Esophagus mucosa (tissue), 1 donor: ENCODE measurements at places on chromosomes 11 and 22.

- ATAC-seq: no peak
These were observed 1.2 kb downstream of the CARNS1 start for GRCh38 chr11:67416416-67417335.

DNA sequence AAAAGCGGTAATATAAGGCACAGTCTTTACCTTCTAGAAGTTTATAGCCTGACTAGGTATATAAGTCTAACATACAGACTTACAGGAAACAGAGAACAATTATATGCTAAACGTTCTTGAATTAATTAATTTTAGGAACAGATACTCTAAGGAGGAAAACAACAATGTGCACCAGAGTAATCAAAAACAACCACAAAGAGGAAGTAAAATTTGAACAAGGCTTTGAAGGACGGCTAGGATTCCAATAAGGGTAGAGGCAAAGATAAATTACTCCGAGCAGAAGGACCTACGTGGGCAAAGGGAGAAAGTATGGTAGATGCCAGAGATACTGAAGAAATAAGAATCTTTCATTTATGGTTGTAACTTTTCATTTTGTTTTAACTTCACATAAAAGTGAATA is 54.4 kb downstream of the ENTHD1 start:
- no peak for ATAC-seq

GRCh38 chr22:35835998-35836691 is 118.5 kb downstream of the APOL5 start:
- ATAC-seq: peak; percentile 52

DNA sequence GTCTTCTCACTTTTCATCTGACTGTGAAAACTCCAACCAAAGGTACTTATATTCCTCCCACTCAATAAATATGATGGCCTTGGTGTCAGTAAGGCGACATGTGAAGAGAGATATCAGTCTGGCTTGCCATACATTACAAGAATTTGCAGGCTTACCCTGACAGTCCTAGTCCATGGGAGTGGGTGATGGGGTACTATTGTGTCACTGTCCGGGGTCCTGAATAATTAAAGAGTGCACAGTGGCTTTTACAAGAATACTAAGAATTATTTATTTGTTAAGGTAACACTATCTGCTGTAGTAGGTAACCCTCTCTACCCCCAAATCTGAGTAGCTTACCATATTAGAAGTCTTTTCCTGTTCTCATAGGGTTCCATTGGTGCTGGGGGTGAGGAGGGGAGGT is 23.1 kb upstream of the IZUMO1R start:
- no peak for ATAC-seq

DNA sequence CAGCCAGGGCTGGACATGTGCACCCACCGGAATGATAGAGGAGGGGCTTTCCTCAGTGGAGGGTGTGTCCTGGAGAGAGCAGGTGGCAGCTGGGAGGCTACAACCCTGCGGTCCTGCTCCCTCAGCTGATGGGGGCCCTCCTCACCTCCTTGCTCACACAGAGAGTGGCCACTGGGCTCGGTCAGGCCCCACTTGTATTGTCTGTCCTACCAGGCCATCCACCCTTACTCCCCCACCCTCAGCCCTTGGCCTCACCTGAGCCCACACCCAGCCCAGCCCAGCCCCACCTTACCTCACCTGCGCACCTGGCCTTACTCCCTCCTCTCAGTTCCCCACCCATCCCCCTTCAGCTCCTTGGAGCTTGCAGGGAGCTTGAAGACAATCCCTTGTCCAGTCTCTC is 3.1 kb downstream of the TRPM5 start:
- ATAC-seq: no peak

DNA sequence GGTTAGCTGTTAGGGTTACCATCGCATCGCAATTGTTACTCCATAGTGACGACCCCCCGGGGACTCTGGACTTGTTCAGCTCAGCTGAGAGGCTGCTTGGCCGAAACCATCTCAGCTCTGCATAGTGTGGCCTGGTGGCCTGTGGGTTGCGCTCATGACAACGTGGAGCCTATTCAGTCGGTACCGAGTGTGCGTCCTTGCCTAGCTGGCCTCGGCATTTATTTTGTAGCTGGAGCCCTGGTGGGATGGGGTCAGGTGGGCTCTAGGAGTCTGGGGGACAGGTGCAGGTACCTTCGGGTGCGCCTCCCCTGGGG is 13.5 kb downstream of the LRP5 start:
- ATAC-seq: no peak

DNA sequence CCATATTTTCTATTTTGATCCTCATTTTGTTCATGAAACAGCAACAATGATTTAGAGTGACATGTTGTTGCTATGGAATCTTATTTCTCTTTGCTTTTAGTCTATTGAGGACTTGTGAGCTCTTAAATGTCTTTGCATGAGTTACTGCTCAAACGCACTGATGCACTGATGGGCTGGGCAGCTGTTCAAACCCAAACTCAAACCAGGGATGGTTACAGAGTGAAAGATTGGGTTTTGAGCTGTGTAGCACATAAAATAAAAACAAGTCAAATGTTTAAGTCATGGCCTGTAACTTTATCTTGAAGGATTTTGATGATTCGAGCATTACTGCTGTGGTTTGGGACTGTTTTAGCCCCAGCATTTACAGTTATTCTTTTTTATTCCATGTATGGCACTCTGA is 20.1 kb upstream of the NCAM1 start:
- ATAC-seq: no peak

DNA sequence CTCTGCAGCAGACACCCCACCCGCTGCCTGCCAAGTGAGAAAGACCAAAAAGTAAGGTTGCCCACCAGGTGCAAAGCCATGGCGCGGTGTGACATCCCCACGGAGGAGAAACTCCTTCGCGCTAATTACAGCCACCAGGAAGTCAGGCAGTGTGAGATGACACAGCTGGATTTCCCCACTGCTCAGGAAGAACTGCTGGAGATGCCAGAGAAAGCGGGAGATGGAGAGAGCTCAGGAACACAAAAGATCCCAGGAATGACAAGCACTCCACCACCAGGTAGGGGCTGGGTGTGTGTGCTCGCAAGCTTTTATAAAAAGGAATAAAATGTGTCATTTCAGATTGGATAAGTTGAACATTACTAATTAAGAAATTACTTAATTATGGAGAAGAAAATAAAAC is 292.7 kb downstream of the OPCML start:
- no peak for ATAC-seq

GRCh38 chr22:45376703-45377102 is 36.7 kb downstream of the SMC1B start:
- ATAC-seq: peak; percentile 81

DNA sequence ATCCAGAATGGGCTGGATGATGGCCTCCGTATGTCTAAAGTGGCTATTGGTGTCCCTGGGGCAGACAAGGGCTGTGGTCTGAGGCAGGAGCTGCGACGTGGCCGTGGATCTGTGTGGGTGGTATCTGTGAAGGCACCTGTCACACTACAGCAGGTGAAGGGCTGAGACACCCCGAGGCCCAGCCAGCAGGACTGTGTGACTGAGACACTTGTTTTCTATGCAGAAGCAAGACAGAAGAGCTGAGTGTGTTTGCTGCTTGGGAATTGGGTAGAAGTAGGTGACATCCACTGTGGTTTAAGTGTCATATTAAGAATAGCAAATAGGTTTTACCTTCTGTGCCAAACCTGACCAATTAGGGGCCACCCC is 35.0 kb downstream of the AMPD3 start:
- ATAC-seq: no peak

DNA sequence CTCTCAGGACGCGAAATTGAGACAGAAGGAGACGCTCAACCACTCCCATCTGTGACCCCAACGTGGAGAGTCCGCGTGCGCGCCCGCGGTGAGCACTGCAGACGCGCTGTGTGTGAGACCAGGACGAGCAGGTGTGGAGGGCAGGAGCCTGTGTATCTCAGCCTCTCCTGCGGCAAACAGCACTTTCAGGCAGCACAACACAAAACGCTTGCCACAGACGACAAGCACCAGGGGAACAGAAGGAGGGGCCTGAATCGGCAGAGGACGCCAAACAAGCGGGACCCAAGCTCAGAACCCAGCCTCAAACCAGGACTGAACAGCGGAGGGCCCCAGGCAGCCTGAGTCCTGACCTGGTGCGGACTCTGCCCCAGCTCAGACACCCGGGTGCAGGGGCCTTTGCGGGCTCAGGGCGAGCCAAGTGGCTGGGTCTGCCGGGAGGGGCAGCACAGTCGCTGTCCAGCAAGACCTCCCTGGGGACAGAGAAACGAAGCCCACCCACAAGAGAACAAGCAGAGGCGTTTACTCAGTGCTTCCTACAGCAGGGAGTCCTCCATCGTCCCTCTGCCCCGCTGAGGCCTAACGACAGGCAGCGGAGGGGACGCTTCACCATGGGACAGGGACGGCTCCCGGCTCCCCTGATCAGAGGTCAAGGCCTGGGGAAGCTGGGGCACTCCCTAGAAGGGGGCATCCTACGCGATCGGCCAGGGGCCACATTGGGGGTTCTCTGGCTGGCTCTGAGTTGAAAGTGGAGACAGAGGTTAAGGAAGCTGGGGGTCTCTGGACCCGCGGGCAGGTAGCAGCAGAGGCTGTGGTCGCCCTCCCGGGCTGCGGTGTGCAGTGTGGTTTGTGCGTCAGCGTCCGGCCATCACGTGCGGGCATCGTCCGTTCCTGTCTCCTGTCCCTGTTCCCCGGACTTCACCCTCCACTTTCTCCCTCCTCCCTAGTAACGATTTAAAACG is 560.8 kb downstream of the BRD1 start:
- no peak for ATAC-seq

GRCh38 chr11:27558401-27558800 is 51.8 kb upstream of the LIN7C start:
- ATAC-seq: no peak

GRCh38 chr22:38412435-38413084 is 42.4 kb downstream of the KCNJ4 start:
- peak; percentile 28 for ATAC-seq

- no peak for ATAC-seq
These were observed 2.9 kb upstream of the WDR74 start for GRCh38 chr11:62842171-62842741.

DNA sequence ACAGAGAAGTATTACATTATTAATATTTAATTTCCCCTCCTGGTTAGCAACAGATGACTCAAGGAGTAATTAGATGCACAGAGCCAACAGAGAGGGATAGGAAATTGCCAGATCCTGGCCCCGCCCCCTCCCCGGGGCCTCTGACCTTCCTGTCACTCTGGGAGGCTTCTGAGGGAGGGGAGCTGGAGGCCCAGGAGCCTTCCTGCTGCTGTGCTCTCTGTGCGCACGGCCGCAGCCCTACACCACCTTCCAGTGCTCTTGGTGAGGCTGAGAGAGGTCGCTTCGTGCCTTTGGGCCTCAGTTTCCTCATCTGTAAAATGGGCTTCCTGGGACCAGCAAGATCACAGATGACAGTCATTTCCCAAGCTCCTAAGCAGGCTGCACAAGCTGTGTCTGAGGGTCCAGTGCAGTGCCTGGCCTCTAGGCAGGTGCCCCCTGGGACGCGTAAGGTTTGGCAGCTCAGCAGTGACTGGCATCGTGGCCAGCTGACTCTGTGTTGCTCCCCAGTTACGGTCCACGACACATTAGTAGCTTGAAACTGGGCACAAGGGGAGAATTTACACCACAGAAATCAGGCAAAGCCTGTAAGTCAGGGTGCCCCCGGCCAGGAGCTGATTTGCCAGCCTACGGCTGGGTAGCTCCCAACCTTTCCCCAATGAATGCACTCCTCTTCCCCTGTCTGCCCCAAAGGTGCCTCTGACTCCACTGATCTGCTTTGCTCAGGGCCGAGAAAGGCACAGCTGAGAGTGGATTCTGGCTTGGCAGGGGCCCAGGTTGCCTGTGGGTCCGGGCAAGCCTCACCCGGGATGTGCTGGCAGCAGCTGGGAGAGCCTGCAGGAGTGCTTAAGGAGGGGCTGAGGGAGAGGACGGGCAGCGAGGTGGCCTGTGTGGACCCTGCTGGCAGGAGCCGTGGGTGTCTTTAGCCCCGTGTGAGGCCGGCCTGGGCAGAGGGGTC is 2.3 kb downstream of the ADORA2A start:
- ATAC-seq: no peak

- no peak for ATAC-seq
These were observed 190.8 kb downstream of the DSCAML1 start for GRCh38 chr11:117606211-117606610.

DNA sequence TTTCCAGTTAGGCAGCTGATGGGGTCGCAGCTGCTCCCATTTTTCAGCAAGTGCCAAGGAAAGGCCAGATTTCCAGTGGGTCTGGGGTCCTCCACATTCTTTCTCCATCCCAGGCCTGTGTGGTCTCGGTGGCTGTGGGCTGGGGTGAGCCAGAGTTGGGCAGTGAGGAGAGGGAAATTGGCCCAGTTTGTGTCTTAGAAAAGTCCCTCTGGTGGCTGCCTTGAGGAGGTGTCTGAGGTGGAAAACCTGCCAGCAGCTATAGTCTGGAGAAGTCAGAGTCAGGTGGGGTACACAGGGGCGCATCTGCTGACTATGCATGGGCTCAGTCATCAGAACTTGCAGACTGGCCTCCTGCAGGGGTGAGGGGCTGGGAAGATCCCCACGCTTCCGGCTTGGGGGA is 30.5 kb downstream of the MRGPRD start:
- no peak for ATAC-seq

DNA sequence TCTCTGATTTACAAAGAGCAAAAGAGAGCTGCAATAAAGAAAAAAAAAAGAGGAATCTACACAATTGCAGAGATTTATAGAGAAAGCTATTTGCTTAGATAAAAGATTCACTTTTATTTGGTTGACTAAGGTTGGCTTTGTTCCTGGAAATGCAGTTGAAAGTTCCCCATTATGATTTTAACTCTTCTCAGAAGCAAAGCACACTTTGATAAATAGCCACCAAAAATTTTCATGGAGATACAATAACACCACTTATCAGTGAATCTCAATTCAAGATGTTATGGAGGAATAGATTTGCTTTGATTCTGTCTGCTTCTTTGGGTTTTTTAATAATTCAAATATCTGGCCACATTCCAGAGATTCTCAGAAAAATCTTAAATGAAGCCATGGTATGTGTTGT is 88.5 kb upstream of the ANO3 start:
- no peak for ATAC-seq

DNA sequence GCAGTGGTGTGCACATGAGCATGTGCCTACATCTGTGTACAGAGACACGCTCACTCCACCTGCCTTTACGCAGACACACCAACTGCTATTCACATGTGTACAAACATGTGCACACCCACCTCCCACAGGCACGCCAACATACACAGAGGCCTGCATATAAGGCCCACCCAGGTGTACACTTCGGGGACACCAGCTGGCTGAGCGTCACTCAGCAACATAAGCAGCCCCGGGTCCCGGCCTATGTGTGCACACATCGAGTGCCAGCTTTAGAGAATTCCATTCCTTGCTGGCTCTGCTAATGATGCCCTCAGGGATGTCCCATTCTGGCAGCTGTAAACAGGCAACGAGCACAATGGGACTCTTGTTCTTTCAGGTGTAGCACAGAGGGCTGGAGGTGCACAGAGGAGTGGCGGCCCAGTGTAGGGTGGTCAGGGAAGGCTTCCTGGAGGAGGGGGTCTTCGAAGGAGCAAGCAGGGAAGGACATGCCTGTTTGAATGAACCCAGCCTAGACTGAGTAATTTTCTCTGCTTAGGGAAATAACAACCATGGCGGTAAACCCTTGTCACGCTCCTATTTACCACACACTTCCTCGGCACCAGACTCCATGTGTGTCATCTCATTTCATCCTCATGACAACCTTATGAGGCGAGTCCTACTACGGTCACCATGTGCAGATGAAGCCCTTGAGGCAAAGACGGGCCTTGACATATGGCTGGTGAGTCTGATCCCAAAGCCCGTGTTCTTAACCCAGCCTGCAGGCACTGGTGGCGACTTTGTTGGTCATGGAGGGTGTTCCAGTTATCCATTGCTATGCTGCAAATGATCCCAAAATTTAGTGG is 35.1 kb downstream of the RPL3 start:
- peak; percentile 6 for ATAC-seq

GRCh38 chr22:46038174-46038487 is 61.2 kb upstream of the WNT7B start:
- no peak for ATAC-seq
